ENCODE measurements at places on chromosomes 3 and 15. TPM values are rescaled to one million over a fixed set of nuclear protein-coding genes. Genes with fewer than 3 reads are reported as not detected.

AGBL1 gene
- 3.7 TPM for total RNA-seq

BSN gene
- total RNA-seq, result 14.3 TPM

ACKR4 gene
- total RNA-seq, result 6.6 TPM

FHIT gene
- 6.8 TPM for total RNA-seq

KLHL6 gene
- 2.5 TPM for total RNA-seq

SEMA5B gene
- 33.2 TPM for total RNA-seq

TADA3 gene
- 44.0 TPM for total RNA-seq

A4GNT gene
- total RNA-seq, result 0.33 TPM

CCR3 gene
- not detected for total RNA-seq

SLC22A13 gene
- total RNA-seq, result 0.27 TPM

ZPLD1 gene
- total RNA-seq, result 1.9 TPM

MFGE8 gene
- 110 TPM for total RNA-seq

GJD2 gene
- total RNA-seq, result 14.5 TPM

TMA7 gene
- total RNA-seq, result 194 TPM

DNAH12 gene
- total RNA-seq, result 0.71 TPM

ITIH3 gene
- 0.66 TPM for total RNA-seq

ERICH6 gene
- total RNA-seq, result not detected

IQCF5 gene
- not detected for total RNA-seq

FANCD2OS gene
- not detected for total RNA-seq

ZNF717 gene
- 30.1 TPM for total RNA-seq

CD96 gene
- 1.3 TPM for total RNA-seq

TM4SF1 gene
- total RNA-seq, result 86.8 TPM

FETUB gene
- not detected for total RNA-seq

CACNA1D gene
- 25.9 TPM for total RNA-seq

LRRC2 gene
- total RNA-seq, result 3.6 TPM

TGM4 gene
- not detected for total RNA-seq

SEMA3B gene
- 107 TPM for total RNA-seq

SH3GL3 gene
- total RNA-seq, result 20.3 TPM

IGF1R gene
- 201 TPM for total RNA-seq

SLC12A1 gene
- 2.1 TPM for total RNA-seq

SERPINI2 gene
- not detected for total RNA-seq

LIPC gene
- 0.55 TPM for total RNA-seq

MKRN3 gene
- 34.4 TPM for total RNA-seq

ADAMTSL3 gene
- 44.9 TPM for total RNA-seq

GRM2 gene
- 5.4 TPM for total RNA-seq

RPLP1 gene
- 100 TPM for total RNA-seq

RHOV gene
- 7.2 TPM for total RNA-seq

GOLGA8S gene
- total RNA-seq, result 0.82 TPM

ADAM10 gene
- total RNA-seq, result 218 TPM

EFHB gene
- total RNA-seq, result 1.8 TPM

SYNPR gene
- total RNA-seq, result 21.0 TPM

TNNC1 gene
- total RNA-seq, result 105 TPM

ZBTB11 gene
- 55.8 TPM for total RNA-seq

PLOD2 gene
- total RNA-seq, result 77.2 TPM

FSIP1 gene
- total RNA-seq, result 4.3 TPM

C3orf80 gene
- 0.66 TPM for total RNA-seq

C3orf85 gene
- total RNA-seq, result not detected

TMEM62 gene
- total RNA-seq, result 23.4 TPM

GPR27 gene
- total RNA-seq, result 9.1 TPM

REC114 gene
- not detected for total RNA-seq

PRRT3 gene
- total RNA-seq, result 2.9 TPM

BCHE gene
- total RNA-seq, result 53.3 TPM

B3GALNT1 gene
- total RNA-seq, result 67.7 TPM
